ENCODE measurements at places on chromosomes 12 and 14.

GRCh38 chr14:100740929-100741328 is 14.2 kb downstream of the DLK1 start:
- DNase-seq: no peak

- no peak for DNase-seq
Observed at GRCh38 chr14:95196268-95196667, 38.9 kb upstream of the DICER1 start.

DNA sequence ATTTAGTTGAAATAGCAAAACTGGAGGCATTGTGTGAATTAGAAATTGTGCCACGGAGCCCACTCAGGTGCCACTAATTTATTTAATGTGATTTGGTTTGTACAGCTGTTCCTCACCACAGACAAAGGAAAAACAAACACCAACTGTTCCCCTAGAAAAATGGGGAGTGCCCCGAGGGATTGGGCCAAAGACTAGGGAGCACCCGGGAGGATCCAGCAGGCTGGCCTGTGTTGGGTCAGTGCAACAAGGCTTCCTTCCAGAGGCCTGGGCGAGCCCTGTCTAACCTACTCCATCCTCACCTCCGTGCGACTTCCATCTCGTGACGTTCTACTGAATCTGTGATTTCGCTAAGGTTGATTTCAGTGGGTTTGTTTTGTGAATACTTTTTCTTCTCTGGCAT is 206.2 kb downstream of the CHST11 start:
- no peak for DNase-seq

- DNase-seq: no peak
Observed at GRCh38 chr14:95067526-95067925, 89.8 kb downstream of the DICER1 start.

DNA sequence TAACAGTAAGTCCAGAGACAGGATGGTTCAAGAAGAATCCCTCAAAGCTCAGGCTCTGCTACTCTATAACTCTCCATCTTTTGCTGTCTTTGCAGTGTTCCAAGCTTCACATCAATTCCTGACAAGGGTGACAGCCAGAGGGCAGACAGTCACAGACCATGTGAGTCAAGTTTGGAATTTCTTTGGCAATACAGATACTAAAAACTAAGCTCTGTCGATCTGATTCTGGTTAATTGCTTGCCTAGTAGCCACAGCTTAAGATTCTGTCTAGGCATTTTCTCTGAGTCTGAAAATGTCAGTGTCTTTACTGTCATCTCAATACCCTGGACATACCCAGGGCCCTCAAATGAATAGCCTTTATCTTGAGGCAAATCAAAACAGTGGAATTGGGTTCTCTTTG is 153.7 kb downstream of the CEP128 start:
- no peak for DNase-seq

All from Daoy (cell line).